Activated CD4-positive, alpha-beta T cell treated with anti-CD3 and anti-CD28 coated beads, Interleukin-2, Interleukin-6, amounts not matched to agents 100 ng/mL and 50 ng/mL, durations not matched to agents 16 hours and 8 hours (primary cell): ENCODE measurements at places on chromosomes 5 and 9.

DNA sequence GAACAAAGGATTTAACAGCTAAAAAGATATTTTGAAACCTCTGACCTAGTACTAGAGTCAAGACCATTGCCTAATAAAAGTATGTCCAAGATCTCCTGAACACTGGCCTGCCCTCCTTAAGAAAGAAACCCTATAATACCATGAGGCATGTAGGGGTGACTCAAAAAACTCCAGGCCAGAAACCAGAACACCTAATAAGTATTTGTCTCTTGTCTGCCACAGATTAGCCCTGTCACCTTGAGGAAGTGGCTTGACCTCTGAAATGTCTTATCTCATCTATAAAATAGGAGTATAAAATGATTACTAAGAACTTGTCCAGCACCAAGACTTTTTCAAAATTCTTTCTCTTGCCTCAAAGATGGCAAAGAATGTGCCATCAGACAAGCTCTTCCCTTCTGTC lies 125.5 kb upstream of the RASGRF2 start:
- DNase-seq = no peak

DNA sequence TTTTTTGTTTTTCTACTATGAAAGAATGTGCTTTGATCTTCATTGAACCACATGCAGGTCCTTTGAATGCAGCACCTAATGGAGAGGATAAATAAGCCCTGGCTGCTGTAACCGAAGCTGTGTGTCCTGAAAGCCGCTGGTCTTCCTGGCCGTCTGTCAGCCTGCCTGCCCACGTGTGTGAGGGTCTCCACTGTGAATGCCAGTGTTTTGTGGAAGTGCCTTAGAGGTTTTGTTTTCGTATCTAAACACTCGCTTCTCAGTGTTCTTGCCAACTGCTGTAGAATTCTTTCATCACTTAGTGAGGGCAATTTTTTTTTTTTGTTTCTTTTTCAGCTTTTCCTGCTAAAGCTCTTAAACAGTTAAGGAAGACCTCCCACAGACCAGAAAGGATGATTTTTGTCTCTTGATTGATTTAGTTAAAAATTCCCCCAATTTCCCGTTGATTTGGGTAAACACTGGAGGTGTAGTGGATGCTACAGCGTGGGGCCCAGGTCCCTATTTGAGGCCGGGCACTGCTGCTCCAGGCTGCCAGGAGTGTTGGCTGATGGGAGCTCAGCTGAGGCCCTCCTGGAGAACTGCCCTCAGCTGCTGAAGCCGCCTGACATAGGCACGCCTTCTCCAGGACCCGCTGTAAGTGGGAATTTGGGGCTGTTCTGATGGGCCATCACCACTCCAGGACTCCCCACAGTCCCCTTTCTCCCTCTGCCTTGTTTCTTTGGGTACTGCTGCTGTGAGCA lies 29.2 kb upstream of the PTCH1 start:
- no peak for DNase-seq

DNA sequence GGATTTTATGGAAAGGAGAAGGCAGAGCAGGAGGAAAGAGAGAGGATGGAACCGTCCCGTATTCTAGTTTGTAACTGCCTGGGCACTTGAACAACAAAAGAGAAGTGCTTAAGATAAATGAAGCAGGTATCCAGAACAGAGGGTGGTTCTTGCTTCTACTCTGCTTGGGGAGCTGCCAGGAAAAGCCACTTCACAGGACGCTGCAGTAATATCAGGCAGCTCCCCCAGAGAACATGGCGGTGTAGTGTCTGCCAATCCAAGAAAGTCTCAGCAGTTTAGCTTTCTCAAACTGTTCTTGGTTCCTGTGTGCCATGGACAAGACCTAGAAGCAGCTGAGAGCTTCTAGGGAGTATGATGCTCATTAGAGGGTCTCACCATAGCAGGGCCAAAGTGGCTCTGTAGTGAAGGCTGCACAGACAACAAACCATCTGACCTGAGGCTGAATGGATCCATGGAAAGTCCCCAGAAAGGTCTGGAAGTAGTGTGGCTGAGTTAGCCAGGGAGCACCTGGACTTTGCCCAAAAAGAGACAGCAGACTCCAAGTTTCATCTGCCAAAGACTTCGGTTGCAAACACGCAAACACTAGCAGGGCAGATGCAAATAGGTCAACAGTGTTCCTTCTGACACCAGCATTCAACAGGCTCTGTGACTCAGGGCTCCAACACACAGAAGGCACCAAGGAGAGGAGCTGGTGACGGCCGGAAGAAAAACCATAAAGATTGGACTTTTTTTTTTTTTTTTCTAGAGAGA lies 72.2 kb upstream of the TNFSF8 start:
- no peak for DNase-seq

DNA sequence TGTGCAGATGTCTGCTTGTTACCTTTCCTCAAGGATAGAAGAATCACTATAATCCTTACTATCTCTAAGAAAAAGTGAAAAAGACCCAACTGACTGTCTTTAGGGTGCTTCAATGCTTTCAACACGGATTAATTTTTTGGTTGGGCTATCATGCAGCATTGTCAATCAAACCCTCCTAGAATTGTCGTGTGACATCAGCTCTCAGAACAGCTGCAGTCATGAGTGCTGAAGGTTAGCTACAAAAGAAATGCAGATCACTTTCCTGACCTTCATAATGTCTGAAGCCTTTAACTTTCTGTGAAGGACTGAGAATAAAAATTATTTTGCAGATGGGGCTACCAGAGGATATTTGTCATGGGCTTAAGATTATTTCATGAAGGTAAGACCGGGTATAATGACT lies 107.9 kb upstream of the EFNA5 start:
- DNase-seq = no peak

DNA sequence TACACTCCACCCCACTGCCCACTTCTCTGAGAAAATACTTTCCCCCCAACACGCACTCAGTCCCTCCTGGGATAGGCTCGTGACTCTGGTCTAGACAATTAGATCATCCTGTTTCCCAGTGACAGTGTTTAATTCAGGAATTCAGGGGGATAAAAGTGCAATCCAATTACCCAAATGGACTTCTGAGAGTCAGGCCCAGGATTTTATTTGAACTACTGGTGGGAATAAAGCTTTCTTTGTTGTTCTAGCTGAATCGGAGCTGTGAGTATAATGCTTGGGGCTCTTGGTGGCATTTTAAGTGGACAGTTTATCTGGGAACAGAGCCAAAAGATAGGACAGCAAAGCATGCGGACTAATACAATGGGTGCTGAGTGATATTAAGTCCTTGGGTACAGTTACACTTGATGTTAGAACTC lies 683.3 kb downstream of the MAT2B start:
- DNase-seq = no peak

DNA sequence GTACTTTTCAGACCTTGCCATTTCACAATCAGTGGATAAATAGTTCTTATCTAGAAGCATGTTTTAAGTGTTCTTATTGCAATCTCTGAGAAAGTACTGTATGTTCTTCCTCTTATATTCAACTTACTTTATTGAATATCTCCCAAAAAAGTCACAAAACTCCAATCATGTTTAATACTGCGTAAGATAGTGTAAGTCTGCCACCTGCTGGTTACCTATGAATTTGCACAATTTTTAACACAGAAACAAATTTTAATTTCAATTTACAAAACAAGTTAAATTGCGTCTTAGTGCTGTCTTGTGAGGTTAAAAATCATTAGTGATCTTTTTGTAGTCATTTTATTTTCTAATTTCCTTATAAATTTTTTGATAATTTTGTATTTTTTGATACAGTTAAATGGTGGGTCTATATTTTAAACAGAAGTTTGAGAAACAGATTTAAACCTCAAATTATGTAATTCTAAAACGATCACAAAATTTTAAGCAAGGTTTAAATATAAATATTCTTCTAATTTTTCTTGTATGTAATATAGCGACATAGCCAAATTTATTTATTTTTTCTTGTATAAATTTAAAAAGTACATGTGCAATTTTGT lies 115.8 kb downstream of the EMB start:
- DNase-seq = peak; percentile 16

- no peak for DNase-seq
Observed at GRCh38 chr9:8078641-8079140, 279.1 kb upstream of the DMAC1 start.

- peak; percentile 3 for DNase-seq
Observed at GRCh38 chr5:11904265-11904906, at the start of gene CTNND2. Gene CTNND2, minus strand, starts transcription at chr5:11904446. Its CDS starts 593 bp downstream, at chr5:11903853.

DNA sequence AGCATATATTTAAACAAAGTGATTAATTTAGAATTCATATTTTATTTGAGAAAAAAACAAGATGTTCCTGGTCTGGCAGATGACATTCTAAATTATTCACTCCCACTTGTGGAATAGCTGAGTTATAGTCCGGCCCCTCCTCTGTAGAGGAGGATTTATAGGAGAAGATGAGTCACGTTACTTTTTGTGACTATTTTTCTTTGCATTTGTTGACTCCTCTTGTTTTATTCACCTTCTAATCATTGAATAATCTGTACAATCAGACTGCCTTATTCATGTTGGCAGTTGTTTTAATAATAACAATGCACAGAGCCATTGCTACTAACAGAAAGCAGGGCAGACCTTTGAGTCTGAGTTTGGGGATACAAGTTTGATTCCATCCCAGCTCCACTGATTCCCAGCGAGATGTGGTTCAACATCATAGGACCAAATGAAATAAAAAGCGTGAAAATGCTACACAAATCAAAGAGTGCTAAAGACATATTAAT lies 23.2 kb downstream of the DOCK8 start:
- DNase-seq = no peak

DNA sequence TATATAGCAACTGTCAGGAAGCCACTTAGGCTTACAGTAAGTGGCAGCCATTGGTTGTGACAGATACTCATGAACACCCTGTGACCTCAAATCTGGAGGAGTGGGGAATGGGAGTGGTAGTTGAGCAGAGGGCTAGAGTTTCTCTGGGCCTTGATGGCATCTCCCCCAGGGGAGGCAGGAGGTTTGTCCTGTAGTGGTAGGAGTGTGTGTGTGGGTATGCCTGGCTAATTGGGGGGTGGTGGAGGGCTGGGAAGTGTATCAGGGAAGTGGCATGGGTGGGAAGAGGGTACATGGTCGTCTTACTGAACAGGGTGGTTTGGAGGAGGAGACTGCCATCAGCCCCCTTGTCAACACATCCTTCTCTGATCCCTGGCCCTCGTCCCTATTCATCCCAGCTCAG lies 71.5 kb downstream of the PSD2 start:
- no peak for DNase-seq

DNA sequence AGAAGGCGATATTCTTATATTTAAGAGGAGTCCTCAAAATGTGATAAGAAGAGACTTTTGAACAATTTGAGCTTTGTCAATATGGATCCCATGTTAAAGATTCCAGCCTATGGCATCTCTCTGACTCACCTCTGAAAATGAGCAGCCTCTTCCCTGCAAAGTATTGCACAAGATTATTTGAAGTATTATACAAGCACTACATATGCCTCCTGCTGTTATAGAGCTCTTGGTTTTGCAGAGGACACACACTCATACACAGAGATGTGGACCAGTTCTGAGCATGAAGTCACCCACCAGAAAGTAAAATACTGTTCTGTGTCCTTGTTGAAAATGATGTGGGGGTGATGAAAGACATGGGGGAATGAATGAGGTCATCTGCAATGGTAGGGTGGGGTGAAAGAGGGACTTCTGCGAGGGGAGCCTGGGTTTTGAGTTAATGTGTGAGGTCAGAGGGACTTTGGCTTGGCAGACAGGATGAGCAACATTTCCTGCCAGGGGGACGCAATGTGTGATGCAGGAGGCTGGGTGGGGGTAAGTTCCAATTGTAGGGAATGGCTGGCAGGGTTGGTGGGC lies 25.8 kb downstream of the FBXL7 start:
- DNase-seq = no peak

DNA sequence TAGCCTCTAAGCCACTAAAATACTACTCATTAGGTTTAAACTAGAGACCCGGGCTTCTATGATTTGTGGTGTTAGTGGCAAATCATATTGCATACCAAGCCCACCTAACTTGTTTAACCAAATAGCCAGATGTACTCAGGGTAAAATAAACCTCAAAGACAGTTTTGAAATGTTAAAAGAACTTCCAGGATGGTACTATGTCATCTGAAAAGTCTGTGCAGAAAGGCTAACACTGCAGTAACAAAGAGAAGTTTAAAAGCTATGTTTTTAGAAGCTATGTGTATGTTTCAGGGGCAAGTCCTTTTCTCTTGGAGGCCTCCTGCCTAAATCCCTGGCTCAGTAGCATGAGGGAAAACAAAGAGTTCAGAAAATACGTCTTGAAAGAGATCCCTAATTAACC lies 84.9 kb upstream of the IL7R start:
- no peak for DNase-seq

DNA sequence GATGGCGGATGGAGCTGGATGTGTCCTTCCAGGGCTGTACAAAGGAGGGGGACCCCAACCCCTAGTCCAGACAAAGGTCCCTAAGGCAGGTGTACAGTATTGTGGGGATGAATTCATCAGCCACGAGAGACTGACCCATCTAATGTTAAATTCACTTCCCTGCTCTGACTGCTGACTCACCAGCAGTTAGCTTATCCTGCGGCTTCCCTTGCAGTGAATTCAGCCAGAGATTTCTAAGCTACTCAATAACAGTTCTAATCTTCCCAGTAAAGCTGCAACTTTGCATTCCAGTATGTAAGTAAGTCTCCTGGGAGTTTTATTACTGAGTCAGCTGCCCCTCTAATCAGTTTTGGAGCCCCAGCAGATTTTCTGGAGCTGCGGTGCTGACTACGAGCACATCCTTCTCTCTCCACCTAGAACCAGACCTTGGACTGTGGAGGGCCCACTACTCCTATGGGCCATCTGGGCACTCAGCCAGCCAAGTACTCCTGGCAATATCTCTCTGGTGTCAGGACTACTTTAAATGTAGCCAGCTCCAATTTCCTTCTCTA lies 16.1 kb downstream of the B4GALT1 start:
- DNase-seq = no peak

GRCh38 chr9:131674425-131675421 lies 65.2 kb downstream of the RAPGEF1 start:
- DNase-seq = no peak

GRCh38 chr9:74463825-74464224 lies 33.3 kb upstream of the RORB start:
- no peak for DNase-seq
